ENCODE measurements at places on chromosomes 5 and 9.

GRCh38 chr9:92860867-92861266, 17.0 kb downstream of the ZNF484 start:
- DNase-seq: no peak

GRCh38 chr5:172144291-172144815, 43.7 kb downstream of the STK10 start:
- DNase-seq: no peak

DNA sequence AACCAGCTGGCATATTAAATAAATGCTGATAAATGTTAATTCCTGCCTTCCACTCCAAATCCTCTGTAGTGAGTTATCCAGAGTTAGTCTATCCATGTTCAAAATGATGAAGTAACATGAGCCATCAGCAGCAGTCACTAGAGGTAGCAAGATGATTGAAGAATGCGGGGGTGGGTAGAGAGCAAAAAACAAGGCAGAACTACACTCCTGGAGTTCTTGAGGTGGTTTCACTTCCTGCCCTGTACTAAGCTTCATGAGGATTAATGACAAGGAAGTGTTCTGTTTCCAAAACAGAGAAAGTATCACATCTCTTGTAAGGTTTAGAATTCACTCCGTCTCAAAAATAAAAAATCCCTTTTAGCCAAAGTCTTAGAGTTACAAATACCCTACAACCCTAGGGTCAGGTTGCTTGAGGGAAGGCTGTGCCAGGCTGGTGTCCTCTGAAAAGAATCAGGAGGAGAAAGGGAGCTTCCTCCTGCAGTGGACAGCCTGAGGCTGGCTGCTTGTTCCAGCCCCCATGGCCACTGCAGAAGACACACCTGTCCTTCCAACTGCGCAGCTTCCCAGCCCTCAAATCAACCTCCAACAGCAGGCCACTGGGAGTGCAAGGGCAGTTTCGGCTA, 180.2 kb downstream of the DENND1A start:
- no peak for DNase-seq

DNA sequence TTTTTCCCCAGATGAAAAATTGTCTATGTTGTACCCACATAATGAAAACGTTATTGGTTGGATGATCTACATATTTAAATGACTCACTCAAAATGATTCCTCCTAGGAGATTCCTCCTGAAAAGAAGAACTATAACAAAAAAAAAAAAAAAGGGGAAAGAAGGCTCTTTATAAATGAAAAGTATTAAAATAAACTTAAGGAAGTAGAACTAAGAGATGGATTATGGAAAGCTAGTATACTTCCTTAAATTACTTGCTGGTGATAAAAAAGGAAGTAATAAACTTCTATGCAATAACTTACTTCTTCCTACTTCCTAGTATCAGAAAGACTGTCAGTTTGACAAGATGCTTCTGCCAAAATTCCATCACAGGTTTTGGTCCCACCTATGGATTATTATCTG, 1087.7 kb downstream of the CDH12 start:
- no peak for DNase-seq

DNA sequence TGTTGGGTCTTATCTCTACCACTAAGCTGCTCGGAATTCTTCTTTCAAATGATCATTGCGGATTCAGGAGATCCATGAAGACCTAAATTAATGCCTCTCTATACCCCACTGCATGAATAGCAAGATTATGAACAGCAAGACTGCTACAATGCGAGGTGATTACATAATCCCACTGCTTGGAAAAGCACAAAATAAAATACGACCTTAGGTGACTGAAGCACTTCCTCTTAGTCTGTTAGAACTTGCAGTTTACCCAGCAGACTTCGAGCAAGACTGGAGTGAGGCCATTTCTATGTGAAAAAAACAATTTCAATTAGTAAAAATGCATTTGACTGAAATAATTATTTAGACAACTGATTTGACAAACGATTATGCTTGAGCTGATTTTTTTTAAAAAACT, 59.8 kb downstream of the SH3RF2 start:
- DNase-seq: no peak
